ENCODE measurements at places on chromosomes 12 and 14.

DNA sequence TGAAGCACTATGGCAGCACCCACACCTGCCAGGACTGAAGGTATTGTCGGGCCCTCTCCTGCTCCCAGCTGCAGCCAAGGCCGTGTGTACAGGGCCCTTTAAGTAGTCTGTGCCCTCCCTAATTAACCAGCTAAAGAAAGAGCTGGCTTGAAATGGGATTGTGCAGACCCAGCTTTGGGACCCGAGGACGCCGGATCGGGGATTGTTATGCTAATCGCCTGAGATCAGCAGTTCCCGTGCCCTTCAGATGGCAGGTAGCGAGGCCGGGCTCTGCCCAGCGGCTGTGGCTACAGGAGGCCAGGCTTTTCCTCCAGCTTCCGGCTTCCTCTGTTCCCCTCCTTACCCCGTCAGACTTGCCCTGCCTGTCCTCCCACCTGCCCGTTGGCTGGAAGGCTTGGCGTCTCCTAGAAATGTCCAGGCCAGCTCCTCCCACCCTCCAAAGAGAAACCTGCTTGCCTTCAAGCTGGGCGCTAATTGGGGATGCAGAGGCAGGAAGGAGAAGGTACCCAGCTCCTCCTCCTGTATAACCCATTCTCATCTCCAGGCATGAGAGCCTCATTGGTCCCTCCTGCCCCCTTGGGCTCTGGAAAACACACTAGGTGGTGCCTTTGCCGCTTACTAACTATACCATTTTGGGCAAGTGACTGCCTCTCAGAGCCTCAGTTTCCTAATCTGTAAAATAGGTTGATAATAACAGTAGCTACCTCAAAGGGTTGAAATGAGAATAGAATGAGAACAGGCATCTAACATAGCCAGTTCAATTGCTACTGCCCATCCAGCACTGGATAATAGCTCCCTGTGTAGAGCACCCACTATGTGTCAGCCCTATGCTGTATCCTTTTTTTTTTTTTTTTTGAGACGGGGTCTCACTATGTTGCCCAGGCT, 25.8 kb upstream of the MSI1 start:
- DNase-seq = no peak

- no peak for DNase-seq
Measured at GRCh38 chr12:3965046-3965445, 91.8 kb upstream of the PARP11 start.

DNA sequence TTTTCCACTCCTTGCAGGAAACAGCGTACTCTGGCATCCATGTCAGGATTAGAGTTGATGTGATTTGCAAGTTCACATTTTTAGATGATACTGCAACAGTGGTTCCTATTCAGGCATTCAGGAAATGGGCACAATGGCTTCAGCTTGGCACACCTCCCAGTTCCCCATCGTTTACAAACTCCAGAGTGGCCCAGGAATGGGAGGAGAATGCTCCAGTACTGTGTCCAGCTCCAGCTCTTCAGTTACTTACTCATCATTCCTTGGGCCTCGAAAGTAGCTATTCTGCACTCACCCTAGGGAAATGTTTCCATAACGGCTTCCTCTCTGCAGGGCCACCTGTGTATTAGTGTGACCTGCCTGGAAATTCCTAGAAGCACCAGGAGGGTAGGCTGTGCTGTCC, 239.7 kb upstream of the RGS6 start:
- no peak for DNase-seq

DNA sequence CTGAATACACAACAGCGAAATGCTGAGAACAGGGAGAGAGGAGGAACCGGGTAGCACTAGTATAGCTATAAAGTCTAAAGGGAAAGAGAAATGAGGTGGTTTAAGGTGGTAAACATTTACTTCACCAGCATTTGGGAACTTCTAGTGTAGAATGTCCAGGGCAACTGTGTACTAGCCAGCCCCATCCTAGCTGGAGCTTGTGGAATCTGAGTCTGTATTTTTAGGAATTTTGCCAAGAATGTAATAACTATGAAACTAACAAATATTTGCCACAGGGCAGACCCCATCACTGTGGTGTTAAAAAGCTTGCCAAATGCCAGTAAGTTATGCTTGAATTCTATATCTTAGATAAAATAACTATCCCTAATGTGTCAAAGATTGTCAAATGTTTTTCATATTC, 398.9 kb upstream of the MIS18BP1 start:
- no peak for DNase-seq

DNA sequence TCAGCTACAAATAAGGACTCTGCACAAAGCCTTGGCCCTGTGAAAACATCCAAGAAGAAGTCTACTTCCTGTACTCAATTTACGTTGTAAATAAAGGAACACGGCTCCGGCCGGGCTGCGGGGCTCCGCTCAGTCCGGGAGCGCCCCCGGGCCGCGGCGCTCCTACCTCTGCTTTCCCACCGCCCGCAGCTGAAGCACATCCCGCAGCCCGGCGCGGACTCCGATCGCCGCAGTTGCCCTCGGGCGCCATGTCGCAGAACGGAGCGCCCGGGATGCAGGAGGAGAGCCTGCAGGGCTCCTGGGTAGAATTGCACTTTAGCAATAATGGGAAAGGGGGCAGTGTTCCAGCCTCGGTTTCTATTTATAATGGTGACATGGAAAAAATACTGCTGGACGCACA, 502.3 kb upstream of the FOXG1 start:
- no peak for DNase-seq

DNA sequence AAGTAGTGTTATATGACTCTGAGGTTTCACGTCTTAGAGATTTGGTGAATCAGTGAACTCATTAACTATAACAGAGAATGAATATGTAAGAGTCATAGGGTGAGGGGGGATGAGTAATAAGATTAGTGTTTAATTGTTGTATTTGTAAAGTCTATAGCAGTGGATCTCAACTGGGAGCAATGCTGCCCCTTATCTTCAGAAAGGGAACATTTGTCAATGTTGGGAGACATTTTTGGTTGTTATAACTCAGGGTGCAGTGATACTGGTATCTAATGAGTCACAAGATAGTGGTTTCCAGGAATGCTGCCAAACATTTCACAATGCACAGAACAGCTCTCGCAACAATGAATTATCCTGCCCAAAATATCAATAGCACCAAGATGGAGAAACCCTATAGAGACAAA, 1193.7 kb downstream of the GALC start:
- no peak for DNase-seq
